ENCODE measurements at places on chromosomes 2 and 18.
A peak's percentile ranks its signal among the peaks of the same experiment; 100 is the strongest.

DNA sequence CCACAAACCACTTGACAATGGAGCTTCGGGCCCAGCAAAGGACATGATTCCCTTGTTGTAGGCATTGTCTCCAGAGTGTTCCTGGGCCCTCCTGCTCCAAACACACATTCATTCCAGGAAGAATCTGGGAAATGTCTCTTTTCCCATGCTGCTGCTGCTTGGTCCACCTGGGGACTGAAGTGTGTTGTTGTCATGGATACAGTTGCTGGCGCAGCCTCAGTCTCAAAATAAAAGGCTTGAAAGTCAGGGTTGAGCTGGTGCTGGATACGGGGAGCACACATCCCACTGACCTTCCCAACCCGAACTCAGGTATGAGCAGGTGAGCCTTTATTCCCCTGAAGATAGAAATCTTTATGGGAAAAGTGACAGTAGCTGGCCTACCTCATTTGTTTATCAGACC, 30.6 kb upstream of the SPP2 start:
- no peak for DNase-seq

DNA sequence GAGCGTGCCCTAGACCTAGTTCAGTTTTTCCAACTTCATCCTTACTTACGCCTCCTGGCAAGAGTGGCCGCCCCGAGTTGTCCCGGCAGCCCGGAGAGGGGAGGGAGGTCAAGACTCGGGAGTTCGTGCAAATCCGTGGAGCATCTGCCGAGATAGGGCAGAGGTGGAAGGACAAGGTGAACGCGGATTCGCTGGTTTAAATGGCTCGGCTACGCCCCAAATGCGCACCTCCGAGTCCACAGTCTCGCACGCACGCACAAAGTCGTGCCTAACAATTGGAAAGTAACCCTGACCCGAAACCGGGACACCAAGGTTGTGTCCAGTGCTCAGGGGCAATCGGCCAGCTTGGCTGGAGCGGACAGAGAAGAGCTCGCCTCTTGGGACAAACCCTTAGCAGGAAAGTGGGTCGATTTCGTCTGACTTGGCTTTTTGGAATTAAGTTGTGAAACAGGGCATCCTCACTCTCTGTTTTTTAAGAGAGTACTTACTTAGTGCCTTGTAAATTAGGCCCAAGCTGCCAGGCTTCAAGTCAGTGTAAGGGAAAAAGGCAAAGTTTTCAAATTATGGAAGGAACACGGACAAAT, 726 bp upstream of the SS18 start:
- no peak for DNase-seq

DNA sequence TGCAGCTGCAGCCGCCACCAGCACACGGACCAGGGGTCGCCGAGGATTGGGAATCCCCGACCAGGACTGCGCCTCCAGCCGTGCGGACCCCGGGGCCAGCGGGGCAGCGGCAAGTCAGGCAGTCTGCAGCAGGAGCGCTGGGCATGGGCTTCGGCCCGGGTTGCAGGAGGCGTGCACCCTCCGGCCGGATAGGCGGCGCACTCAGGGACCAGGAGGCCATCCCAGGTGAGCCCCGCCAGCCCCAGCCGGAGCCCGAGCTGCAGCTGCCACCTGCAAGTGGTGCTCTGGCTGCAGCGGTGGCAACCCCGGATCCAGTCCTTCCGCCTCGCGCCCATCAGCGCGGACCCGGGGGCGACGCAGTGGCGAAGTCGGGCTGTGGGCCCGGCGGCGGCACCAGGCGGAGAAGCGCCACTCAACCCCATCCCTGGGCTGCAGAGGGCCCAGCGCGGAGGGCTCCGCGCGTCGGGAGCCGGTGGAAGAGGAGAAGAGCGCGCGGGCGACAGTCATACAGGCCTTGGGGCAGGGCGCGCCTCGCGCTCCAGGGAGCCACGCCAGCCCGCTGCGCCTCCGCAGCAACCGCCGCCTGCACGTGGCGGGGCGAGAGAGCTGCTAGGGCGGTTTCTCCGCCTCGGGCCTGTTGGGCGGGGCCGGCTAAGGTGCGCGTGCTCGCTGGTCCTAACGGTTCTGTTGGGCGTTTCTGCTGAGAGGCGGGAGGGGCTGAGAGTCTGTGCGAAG, 73.8 kb downstream of the RPIA start:
- no peak for DNase-seq

DNA sequence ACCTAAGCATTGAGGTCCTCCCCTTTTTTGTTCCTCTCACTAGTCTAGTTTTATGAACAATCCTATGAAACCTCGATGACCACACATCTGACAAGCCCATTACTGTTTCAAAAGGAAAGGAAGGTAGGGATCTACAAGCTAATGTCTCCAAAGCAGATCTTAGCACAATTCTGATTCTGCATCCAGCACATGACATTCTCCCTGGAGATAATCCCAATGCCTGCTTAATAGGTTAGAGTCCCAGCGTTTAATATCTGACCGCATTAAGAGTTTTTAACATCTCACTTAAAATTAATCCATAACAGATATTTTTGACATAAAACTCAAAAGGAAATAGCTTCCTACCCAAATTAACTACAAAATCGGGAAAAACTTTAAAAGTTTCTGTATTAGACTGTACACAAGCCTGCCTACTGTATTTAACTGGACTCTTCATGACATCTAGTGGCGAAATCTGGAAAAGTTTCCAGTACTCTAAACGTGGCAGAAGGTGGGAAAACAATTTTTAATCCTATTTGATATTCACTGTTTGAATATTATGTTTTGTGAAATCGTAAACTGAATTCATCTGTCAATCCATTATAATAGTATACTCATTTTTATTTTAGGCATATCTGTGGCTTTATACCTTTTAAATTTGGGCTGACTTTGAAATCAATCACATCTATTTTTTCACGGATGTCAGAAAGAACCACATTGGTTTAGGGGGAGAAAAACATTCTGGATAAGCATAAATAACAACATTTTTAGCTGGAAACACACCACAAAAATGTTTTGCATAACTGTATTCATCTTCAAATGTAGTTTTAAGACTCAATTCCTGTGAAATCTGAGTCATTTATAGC, 62.4 kb downstream of the TXNL1 start:
- DNase-seq: no peak

- DNase-seq: no peak
Measured at GRCh38 chr18:59952283-59953007, 52.6 kb downstream of the PMAIP1 start.

- no peak for DNase-seq
Measured at GRCh38 chr2:17336458-17336857, 181.8 kb downstream of the RAD51AP2 start.

- no peak for DNase-seq
Measured at GRCh38 chr2:169649278-169649677, 44.9 kb downstream of the CFAP210 start.

DNA sequence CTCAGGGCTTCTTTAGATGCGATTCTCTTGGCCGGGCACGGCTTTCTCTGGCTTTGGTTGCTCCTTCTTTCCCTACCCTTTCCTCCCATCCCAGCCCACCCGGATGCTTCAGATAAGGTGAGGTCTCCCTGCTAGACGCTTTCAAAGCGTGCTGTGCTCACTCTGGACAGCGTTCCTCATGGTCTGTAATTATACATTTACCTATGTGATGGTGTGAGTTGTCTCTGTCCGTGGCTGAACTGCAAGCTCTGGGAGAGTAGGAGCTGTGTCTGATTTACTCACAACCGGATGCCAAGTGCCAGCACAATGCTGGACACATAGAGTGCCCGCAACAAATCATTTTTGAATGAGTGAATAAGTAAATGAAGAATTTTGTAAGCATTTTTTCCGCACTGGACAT, 26.8 kb upstream of the PNPT1 start:
- no peak for DNase-seq

- peak; percentile 20 for DNase-seq
Measured at GRCh38 chr2:159933727-159934049, 128.7 kb downstream of the PLA2R1 start.

- no peak for DNase-seq
Measured at GRCh38 chr18:26794230-26795101, 71.0 kb downstream of the AQP4 start.

DNA sequence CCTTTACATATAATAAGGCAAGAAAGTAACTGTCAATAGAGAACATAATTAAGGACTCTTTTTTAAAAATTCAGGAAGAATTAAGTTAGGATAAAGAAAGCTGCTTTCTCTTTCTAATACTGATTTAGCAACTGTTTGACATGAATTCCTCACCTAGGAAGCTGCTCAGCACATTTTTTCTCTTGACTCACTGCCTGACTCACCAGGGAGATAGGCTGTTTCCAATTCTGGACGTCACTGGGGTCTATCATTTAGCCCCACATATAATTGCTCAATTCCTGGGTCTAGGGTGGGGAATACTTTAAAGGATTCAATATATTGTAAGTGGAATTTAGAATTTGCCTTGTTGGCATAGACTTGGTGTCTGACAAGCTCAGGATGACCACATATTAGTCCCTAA, 50.8 kb upstream of the UGP2 start:
- DNase-seq: no peak

DNA sequence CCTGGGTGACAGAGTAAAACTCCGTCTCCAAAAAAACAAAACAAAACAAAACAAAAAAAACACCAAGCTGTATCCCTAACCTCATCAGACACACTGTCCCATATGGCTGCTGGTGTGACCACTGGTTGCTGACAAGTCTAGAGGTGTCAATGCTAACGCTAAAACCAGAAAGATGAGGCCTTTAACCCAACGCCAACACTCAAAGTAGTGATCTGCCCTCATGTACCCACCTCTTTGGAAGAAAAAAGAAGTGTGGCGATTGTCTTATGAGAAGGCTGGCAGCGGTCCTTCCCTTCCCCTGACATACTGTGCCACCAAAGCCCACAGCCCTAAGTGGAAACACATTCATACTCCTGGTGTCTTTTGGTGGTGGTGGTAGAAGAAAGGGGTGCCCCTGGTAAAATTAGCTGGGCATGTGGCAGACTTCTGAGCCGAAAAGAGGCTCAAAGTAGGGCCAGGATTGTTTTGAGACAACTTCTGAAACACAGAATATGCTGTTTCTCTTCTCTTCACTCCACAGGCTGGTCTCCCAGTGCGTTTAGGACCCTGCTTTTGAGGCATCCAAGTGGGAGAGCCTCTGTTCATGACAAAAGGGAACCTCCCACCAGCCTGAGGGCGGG, 9.8 kb downstream of the SERTAD2 start:
- no peak for DNase-seq

DNA sequence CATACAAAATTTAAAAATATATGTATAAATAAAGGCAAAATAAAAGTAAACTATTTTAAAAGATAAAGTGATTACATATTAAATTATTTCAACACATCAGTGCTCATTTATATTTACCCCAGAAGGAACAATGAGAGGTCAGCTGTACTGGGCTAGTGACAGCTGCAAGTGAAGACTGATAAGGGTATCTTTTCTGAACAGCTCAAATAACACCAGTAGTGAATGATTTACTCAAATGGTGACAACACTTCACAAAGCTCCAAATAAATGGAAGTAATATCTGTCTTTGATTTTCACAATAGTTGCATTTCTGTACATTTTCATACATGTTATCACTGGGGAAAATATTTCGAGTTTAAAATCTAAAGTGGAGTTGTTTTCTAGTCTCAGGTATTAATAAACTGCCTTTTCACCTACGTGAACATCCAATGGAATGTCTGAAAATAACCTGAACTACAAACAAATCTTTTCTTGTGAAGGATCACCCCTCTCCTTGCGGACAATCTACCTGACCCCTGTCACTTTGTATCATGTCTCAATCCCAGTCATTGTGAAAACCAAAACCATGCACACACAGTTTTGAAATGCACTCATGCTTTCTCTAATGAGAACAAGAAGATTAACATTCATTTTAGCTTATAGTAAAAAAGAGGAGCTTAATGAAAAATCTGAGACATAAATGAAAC, 1928.8 kb upstream of the CELF4 start:
- no peak for DNase-seq

- no peak for DNase-seq
Measured at GRCh38 chr2:165164201-165164600, 39.6 kb downstream of the SCN3A start.

- no peak for DNase-seq
Measured at GRCh38 chr2:177636672-177637071, 244.1 kb downstream of the AGPS start.

DNA sequence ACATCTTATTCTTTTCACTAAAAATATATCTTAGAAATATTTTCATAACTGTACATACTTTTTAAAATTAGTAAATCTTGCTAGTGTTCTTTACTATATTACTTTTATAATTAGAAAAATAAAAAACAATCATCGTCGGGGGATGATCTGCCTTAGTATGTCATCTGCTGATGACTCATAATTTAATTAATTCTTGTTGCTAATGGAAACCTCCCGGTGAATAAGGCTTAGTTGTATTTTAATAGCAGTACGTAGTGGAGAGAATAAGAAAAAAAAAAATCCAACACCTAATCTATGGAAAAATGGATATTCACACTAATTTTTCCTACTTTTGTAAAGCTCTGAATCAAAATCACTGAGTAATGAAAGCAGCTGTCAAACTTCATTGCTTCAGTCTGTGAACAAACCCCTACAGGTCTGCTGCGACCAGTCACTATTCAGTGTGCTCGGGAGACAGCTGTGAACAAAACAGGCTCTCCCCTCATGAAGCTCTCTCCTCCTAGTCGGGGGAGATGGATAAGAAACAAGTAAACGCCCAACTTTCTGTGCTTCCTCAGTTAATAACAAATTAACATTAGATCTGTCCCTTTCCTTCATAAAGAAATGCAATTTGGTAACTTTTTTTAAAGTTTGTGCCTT, 97.4 kb upstream of the UPP2 start:
- DNase-seq: no peak

DNA sequence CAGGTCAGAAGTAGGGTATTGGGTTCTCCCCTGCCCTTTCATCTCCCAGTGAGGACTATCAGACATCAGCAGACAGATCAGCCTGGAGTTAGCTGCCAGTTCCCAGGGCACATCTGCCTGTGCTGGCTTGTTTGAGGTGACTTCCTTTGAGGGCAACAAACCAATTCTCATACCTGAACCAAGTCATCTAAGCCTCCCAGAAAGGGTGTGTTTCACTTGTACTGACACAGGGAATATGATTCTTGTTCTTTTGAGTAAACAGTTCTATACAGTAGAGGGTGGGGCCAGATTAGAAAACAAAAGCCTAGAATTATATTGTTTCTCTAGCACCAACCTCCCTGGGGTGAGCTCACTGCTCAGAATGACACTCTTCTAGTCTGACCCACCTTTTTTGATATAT, 591.9 kb downstream of the SLC4A3 start:
- no peak for DNase-seq

DNA sequence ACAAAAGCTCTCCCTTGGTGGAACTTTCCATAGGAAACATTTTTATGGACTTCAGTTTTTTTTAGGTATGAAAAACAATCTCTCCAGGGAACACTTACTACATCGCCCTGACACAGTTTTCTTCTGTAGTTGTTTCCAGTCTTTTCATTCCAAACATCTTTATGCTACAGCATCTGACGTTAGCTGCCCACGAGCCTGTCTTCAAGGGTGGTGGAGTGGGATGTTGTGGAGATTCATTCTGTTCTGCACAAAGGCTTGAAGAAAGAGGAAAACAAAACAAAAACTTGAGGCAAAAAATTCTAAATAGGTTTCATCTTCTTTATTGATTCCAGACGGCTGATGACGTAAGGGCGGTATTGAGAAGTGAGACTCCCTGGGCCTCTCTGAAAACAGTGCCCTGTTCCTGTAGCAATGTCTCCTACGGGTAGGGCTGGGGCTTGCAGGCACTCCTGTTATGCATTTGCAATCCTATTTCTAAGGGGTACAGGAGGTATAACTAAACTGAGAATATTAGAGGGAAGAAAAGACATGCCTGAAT, 375.0 kb downstream of the RNF144A start:
- no peak for DNase-seq

Data from AG09319 (cell line).